ENCODE measurements at places on chromosomes 4 and X.

DNA sequence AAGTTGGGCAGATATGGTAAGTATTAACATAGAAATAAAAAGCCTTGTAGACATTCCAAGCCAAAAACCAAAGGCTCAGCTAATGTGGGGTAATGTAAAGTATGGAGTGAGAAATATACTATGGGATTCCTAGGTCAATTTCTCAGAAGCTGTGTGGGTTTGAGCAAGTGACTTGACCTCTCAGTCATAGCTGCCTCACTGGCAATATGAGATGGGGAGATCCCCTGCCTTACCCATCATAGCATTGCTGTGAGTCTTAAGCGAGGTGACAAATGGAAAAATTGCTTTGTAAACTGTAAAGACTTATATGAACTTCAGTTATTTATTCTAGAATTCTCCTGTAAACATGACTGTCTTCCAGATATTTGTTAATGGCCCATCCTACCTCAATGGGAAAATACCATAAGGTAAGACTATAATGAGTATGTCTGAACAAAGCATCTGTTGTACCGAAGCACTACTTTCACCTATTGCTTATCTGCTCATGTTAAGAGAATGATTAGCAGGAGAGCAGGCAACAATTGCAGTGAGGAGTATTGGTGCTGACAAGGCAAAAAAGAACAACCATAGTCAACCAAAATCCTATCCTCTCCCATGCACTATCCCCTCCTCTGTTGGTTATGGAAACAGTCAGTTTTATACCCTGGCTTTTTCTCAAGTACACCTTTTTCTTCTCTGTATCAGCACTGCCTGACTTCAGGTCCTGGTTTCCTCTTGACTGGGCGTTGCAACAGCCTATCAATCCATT lies 44.1 kb upstream of the TRPC3 start:
- no peak for DNase-seq

GRCh38 chr4:81541161-81541945 lies 69.6 kb upstream of the RASGEF1B start:
- DNase-seq: no peak

DNA sequence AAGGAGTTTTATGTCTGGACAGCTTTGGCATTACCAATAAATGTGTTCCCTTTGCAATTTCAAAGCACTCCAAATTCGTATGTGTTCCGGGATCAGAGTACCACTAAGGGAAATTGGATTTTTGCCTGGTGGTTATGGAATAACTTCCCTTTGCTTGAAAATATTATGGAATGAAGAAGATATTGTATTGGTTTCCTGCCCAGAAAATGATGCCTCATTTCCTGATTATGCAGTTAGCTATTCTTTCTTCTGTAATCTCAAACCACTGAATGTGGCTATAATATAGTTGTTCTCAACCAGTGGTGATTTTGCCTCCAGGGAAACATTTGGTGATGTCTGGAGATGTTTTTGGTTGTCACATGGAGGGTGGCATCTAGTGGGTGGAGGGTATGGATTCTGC lies 142.9 kb downstream of the PCDH7 start:
- no peak for DNase-seq

DNA sequence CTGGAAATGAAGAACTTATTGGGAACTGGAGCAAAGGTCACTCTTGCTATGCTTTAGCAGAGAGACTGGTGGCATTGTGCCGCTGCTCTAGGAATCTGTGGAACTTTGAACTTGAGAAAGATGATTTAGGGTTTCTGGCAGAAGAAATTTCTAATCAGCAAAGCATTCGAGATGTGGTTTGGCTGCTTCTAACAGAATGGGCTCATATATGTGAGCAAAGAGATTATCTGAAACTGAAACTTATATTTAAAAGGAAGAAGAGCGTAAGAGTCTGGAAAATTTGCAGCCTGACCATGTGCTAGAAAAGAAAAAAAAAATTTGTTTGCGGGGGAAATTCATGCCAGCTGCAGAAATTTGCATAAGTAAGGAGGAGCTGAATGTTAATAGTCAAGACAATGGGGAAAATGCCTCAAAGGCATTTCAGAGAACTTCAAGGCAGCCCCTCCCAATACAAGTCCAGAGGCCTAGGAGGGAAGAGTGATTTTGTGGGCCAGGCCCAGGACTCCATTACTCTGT lies 35.9 kb upstream of the PAPSS1 start:
- DNase-seq: no peak

- no peak for DNase-seq
These were observed 57.5 kb upstream of the ZCCHC13 start for GRCh38 chrX:74246524-74246923.

- DNase-seq: peak; percentile 23
These were observed 6.8 kb upstream of the CLCN5 start for GRCh38 chrX:49915361-49916222.

GRCh38 chrX:13220916-13221315 lies 98.9 kb downstream of the ATXN3L start:
- no peak for DNase-seq

GRCh38 chrX:66914080-66914479 lies 275.2 kb upstream of the EDA2R start:
- no peak for DNase-seq

DNA sequence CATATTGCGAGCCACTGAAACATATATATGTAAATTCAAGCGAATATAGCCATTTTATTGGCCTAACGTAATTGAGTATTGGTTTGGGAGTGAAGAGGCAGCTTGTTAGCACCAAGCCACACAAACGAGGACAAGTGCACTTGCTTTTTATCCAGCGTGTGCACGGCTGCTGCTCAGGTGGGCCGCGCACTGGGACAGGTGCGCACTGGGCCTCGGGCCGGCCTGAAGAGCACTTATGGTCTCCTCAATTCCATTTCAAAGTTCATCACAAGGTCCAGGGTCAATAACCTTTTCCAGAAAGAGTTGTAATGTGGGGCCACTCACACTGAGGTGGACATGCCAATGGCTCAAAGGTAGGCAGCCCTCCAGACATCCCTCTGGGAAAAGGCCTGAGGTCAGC lies 95.9 kb downstream of the ATP8A1 start:
- no peak for DNase-seq

GRCh38 chr4:24568425-24568824 lies 15.9 kb downstream of the DHX15 start:
- DNase-seq: no peak

GRCh38 chr4:8850830-8851188 lies 20.8 kb downstream of the HMX1 start:
- DNase-seq: no peak

DNA sequence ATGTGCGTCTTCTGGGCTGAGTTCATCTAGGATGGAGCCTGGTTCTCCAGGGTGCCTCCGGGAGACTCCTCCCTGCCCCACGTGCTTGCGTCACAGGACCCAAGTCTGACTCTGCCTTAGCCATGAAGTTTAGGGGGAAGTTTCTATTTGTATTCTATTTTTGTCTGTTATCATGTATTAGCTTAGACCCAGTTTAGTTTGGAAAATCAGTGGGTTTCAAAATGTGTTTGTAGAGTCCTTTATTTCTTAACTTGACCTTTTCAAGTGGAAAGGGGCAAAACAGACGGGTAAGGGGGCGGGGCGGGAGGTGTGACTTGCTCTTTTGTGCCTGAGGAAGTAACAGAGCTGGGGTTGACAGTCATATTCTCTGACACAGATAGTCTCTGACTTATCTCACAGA lies 86.0 kb downstream of the HTT start:
- no peak for DNase-seq

- DNase-seq: no peak
These were observed 85.2 kb upstream of the GPR34 start for GRCh38 chrX:41603596-41603995.

DNA sequence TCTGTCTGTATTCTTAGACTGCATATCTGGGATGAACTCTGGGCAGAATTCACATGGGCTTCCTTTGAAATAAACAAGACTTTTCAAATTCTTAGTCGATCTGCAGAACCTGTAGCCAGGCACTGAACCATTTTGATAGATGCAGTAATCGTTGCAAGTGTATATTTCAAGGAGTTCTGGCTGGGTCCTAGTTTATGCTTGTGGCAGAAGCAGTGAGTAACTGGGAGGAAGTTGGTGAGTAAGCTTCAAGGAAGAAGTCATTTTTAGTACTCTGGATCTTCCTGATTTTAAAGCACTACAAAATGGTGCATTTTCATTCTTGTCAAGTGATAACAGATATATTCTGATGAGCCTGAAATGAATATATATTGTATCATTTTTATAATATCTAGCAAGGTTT lies 9.5 kb downstream of the HPRT1 start:
- DNase-seq: no peak

- no peak for DNase-seq
These were observed 182.4 kb upstream of the LCORL start for GRCh38 chr4:18203966-18204365.
